H9 (cell line): ENCODE measurements at places on chromosomes 7 and 10. TPM values are rescaled to one million over a fixed set of nuclear protein-coding genes. Genes with fewer than 3 reads are reported as not detected.

- H3K4me1 ChIP-seq: no peaks in the 10 kb centered on the region
- no peaks in the 10 kb centered on the region for H3K27me3 ChIP-seq
- H3K36me3 ChIP-seq: no peaks in the 10 kb centered on the region
- no peak overlapping the region for H3K4me3 ChIP-seq
Observed at GRCh38 chr10:29237786-29238185, 51.1 kb upstream of the LYZL1 start.

DNA sequence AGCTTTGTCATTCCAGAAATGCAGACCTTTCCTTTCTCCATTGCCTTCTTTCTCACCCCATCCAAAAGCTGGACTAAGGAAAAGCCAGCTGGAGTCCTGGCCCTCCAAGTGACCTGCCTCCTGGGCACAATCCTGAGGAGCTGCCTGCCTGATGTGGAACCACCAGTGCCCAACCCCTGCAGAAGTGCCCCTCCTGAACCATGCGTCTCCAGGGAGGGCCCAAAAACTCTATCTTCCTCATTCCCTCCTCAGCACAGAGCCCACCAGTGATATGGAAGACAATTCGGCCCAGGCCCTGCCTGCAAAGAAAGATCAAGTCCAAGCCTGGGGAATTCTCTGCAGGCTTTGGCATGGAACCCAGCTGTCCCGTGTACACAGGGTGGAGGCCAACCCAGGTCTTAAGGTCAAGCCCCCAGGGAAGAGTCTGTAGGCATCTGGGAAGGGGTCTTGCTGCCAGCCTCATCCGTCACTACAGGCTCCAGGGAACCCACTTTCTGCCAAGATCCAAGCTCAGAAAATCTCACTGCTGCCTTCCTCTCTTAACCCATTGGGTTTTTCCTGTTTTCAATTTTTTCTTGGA lies 3.5 kb upstream of the GRID1 start:
- DNase-seq: peak; percentile 9
- no peaks in the 10 kb centered on the region for H3K36me3 ChIP-seq
- H3K4me1 ChIP-seq: no peaks in the 10 kb centered on the region
- H3K4me3 ChIP-seq: no peak overlapping the region

The ADAP1 gene
- total RNA-seq: 6.2 and 6.8 TPM in 2 replicates

DNA sequence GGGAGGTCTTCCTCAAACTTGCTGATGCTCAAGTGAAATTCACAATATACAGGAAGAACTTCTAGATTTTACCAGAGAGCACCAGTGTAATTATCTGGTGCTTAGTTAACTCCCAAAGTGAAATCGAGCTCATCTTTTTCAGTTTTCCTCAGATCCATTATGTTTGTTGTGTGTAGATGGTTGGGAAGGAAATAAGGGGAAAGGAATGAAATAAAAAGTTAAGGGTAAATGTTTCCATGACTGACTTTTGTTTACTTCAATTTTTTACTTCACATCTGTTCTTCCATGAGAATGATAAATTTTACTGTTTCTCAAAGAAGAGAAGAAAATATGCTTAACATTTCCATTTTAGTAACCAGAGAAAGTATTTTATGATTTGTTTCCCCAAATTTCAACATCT lies 21.3 kb downstream of the FAM107B start:
- no peak overlapping the region for H3K27ac ChIP-seq
- H3K36me3 ChIP-seq: no peaks in the 10 kb centered on the region
- no peaks in the 10 kb centered on the region for H3K4me1 ChIP-seq
- no peak for DNase-seq
- no peaks in the 10 kb centered on the region for H3K27me3 ChIP-seq

DNA sequence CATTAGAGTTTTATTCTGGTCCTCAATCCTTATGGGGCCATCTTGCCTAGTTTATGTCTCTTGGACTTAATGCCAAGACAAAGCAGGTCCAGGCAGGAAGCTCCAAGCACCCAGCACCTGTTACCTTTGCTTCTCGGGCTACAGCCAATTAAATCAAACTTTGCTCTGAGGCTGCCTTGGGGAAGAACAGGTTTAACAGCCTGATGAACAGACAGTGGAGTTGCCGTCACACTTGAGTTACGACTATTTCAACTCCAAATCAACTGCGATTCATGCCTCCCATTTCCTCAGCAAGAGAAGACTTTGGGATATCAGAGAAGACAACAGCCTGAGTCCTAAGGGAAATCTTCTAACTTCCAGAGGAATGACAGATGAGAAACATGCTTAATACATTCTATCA lies 62.2 kb downstream of the XPNPEP1 start:
- H3K4me1 ChIP-seq: 0 out of 2 replicates have a peak, but pooled peaks cover 3% of the 10 kb centered on the region
- no peak overlapping the region for H3K27ac ChIP-seq
- H3K4me3 ChIP-seq: no peak overlapping the region
- no peak for DNase-seq
- H3K36me3 ChIP-seq: peaks cover 20% of the 10 kb centered on the region

- no peak overlapping the region for H3K4me3 ChIP-seq
- no peak overlapping the region for H3K27ac ChIP-seq
- no peaks in the 10 kb centered on the region for H3K4me1 ChIP-seq
- H3K27me3 ChIP-seq: no peaks in the 10 kb centered on the region
- DNase-seq: no peak
- peaks cover 27% of the 10 kb centered on the region for H3K36me3 ChIP-seq
Observed at GRCh38 chr7:155184923-155185322, 112.8 kb upstream of the INSIG1 start.

The ELN gene
- total RNA-seq: 0.37 and 0.55 TPM in 2 replicates

- H3K36me3 ChIP-seq: no peaks in the 10 kb centered on the region
- no peak overlapping the region for H3K27ac ChIP-seq
- H3K4me3 ChIP-seq: no peak overlapping the region
- no peaks in the 10 kb centered on the region; the same call in 1 of the 2 replicates for H3K27me3 ChIP-seq
- DNase-seq: no peak
Observed at GRCh38 chr10:132630156-132630555, 92.6 kb downstream of the INPP5A start.

The GARIN1A gene
- total RNA-seq: 0.50 and 0.98 TPM in 2 replicates

- DNase-seq: no peak
- no peak overlapping the region for H3K27ac ChIP-seq
- H3K4me3 ChIP-seq: peak overlapping the region; percentile 25; the same call in 1 of the 2 replicates
- H3K27me3 ChIP-seq: no peaks in the 10 kb centered on the region
Observed at GRCh38 chr7:713139-713457, 13.4 kb upstream of the DNAAF5 start.

- H3K4me3 ChIP-seq: peak overlapping the region; percentile 90
- no peaks in the 10 kb centered on the region for H3K27me3 ChIP-seq
- no peaks in the 10 kb centered on the region for H3K4me1 ChIP-seq
Observed at GRCh38 chr10:43204042-43204942, 62.6 kb downstream of the RASGEF1A start.

DNA sequence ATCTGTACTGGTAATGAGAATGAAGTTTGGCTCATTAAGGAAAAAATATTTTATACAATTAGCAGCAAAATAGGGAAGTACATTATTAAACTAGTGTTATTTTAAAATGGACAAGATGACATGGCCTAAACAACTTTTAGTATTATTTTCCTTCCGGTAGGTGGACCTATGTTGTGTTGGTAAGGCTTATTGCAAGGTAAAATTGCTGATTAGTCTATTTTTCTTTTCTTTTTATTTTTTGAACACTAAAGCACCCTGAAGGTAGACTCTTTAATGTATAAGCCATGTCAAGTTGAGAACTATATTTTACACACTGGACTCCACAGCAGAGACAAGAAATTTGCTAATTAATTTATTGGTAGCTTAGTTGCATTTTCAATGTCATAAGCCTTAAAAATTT lies 239.5 kb upstream of the POT1 start:
- no peaks in the 10 kb centered on the region for H3K4me1 ChIP-seq
- no peaks in the 10 kb centered on the region for H3K36me3 ChIP-seq
- no peak overlapping the region for H3K27ac ChIP-seq
- H3K27me3 ChIP-seq: no peaks in the 10 kb centered on the region
- no peak overlapping the region for H3K4me3 ChIP-seq
